ENCODE measurements at places on chromosomes 2 and 18.

DNA sequence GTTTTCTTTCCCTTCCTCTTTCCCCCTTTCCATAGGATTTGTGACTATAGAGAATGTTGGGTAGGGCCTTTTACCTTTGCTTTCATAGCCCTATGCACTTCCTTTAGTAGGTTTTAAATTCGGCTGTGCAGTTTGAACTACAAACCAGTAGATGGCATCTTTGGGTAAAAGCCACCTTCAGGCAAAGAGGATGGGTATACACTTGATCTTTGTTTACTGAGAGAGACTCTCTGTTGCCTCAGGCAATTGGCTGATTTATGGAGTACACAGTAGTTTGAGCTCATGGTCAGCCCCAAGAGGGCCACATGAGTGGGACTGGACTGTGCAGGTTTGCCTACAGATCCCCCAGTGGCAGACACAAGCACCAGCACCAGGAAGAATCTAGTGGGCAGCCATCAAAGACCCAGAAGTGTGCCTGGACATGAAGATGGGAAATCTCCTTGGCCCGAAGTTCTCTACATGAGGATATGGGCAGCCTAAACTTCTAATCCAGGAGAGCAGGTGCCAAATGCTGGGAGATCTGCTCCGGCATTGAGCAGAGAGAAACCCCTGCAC, 1304.3 kb upstream of the DDX18 start:
- DNase-seq: no peak

GRCh38 chr18:54269893-54270844, 852 bp downstream of the POLI start:
- DNase-seq: no peak

GRCh38 chr2:207926133-207926988, 99.0 kb downstream of the PLEKHM3 start:
- DNase-seq: no peak

- no peak for DNase-seq
These were observed 5.0 kb upstream of the EVA1A start for GRCh38 chr2:75565472-75566462.

- DNase-seq: no peak
These were observed 58.0 kb downstream of the FHOD3 start for GRCh38 chr18:36355511-36355910.

DNA sequence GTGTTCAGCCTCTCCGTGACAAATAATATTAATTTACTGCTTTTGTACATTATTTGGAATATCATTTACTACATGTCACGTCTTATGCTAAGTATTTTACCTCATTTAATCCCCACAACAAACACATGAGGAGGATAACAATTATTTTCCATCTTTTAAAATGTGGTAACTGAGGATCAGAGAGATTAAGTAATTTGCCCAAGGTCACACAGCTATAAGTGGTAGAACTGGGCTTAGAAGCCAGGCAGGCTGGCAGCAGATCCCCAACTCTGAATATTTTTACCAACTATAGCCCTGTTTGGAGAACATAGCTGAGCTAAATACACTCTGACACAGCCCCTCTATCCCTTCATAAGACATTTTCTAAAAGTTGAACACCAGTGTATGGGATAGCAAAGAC, 24.1 kb downstream of the AP1S3 start:
- no peak for DNase-seq

- no peak for DNase-seq
These were observed 100.9 kb downstream of the WDSUB1 start for GRCh38 chr2:159185401-159186130.

- no peak for DNase-seq
These were observed 35.9 kb downstream of the CAMKMT start for GRCh38 chr2:44397447-44398175.

GRCh38 chr2:47908682-47909081, 2.4 kb upstream of the FBXO11 start:
- no peak for DNase-seq

DNA sequence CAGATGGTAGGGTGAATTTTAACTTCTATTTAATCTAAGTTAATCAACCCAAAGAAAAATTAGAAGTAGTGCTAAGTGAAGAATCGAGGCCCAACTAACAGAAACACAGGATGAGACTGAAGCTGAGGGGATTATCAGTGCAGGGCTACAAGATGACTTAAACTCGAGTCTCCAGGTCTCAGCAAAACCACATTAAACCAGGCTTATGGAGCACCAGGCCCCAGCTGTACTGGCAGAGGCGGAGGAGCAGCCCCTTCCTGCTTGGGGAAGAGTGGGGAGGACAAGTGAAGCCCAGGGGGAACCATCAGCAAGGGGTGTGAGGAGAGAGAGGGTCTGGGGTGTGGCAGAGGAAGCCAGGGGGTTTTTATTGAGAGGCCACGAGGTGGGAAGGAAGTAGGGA, 135.9 kb upstream of the EPAS1 start:
- DNase-seq: no peak
